ENCODE measurements at places on chromosomes 5 and 9.

DNA sequence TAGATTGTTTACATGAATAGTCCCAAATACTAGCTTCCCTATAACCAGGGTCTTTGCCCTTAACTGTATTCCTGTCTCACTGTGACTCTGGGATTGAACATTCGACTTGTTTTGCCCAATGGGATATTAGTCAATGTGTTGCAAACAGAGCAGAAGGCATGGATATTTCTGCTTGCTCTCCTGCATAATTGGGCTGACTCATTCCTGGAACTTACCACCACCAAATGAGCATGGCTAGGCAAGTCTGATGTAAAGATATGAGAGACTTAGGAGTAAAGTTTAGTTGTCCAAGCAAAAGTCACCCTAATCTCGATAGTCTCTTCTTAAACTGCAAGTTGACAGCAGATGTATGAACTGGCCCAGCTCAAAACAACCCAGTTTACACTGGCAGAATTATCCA lies 273.5 kb upstream of the CCNG1 start:
- no peak for DNase-seq

DNA sequence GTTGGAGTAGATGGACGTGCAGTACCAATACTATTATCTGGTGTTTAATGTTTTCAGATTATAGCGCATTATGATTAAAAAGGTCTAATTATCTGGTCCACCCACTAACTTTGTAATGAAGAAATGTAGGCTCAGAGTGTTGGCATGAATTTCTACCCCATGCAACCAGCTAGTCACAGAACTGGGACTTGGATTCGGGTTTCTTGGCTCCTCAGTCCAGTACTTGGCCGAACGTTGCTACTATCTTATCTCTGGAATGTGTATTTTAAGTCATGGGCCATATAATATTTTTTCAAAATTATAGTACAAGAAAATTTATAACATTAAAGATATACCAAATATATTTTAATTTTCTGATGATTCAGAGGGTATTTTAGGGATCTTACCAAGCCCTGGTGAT lies 657.5 kb upstream of the DMAC1 start:
- DNase-seq, result no peak

DNA sequence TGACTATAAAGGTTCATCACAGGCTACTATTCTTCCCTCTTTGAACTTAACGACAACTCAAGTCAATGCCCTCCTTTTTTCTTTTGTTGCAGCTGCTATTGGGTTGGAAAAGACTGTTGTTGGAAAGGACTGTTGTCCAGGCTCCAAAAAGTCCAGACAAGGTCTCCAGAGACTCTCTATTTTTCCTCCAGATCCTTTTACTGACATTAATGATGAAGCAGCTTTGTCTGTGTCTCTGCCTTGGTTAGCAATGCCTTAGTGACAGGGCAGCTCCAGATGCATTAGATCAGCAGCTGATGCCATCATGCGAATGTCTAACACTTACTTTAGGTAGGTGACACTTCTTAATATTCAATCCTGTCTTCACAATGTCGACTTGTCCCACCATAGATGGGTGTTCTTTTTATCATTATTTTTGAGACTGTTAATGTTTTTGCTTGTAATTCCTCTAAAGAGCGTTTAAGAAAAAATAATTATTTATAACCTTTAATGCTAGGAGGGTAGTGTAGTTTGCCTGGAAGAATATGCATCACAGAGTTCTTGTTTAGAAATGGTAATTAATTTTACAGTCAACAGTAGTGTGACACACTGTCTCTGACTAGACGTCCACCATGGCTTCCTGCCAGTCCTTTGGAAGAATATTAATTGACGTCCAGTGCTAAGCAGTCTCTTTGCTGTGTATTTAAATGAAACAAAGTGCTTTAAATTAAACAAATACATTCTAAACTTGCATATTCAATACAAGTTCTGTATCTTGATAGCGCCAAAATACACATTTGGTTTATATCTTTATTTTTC lies 492.2 kb downstream of the NR2F1-AS1 start:
- no peak for DNase-seq

GRCh38 chr9:36415822-36416525 lies 15.9 kb upstream of the RNF38 start:
- no peak for DNase-seq

DNA sequence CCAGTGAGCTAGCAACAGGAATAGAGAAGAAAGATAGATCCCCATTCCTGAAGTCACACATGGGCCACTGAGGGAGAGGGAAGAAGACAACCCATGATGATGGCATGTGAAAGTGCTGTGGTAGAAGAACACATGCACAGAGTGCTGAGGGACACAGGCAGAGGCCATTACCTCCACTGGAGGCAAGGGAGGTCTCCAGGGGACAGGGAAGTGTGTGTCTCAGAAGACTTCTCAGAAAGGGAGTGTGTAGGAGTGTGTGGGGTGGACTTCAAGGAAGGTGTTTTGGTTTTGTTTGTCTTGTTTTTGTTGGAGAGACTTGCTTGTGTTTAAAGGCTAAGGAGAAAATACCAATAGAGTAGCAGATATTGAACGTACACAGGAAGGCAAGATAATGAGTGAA lies 77.0 kb upstream of the SMARCA2 start:
- DNase-seq, result no peak

DNA sequence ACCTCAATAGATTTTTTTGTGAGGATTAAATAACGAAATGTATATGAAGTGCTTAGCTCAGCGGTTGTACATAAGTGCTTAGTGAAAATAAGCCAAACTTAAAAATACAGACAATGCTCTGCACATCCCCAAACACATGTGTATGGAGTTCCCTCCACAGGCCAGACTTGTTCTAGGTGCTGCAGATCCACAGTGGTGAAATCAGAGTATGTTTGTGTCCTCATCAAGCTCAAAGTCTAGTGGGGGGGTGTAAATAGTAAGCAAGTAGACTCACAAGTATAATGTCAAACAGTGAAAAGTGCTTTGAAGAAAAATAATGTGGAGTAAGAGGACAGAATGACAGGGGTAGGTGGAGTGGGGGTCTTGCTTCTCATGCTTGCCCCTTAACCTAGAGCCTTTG lies 157.4 kb upstream of the SPRY4 start:
- no peak for DNase-seq

DNA sequence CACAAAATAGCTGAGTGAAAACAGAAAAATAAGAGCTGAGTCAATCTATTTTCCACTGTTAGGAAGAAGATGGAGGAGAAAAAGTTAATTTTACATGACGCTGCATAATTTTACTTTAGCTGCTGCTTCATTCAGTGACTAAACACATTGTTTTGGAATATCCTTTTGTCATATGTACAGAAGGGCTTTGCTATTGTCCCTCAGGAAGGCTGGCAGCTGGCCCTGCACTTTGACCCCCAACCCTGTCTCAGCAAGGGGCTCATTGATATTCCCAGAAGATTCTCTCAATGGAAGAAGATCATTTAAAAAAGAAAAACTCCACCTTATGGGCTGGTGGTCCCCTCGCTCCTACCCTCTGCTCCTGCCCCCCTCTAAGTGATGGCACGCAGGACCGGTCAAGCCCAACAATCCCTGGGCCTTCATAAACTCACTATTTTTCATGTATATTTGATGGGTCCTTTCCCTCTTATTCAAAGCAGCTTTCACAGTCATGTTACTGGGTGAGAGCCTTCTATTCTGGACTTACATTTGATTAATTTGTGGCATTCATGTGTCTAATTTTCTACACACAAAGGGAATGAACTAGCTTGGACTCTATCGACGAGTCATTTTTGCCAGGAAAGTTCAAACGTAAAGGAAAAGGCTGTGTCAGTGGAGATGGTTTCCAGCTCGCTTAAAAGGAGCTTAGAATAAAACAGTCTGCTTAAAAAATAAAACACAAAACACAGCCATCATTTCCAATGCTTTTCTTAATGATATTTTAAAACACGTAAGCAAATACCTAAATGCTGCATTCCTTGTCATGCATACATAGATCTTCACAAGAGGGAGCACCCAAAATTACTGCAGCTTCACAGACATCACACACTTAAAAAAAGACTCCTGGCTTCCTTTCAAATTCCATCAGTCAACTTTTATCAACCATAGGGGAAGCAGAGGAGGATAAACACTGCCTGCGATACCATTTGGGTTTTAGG lies 104.7 kb downstream of the EFNA5 start:
- no peak for DNase-seq

- no peak for DNase-seq
These were observed 127.3 kb upstream of the BOD1 start for GRCh38 chr5:173743641-173744343.

DNA sequence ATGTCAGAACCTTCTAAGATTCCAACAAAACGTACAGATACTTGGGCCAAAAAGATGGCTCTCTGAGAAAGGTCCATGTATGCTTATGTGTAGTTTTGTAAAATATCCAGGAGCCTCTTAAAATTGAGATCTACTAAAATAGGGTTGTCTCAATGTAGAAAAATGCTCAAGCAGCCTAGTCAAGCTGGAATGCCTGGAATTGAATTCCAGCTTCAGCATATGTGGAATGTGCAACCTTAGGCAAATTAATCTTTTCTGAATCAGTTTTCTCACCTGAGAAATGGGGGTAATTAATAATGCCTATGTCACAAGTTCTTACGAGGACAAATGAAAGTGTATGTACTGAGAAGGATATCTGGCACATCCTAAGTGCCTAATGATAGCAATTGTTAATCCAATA lies 662.4 kb downstream of the DTWD2 start:
- no peak for DNase-seq

DNA sequence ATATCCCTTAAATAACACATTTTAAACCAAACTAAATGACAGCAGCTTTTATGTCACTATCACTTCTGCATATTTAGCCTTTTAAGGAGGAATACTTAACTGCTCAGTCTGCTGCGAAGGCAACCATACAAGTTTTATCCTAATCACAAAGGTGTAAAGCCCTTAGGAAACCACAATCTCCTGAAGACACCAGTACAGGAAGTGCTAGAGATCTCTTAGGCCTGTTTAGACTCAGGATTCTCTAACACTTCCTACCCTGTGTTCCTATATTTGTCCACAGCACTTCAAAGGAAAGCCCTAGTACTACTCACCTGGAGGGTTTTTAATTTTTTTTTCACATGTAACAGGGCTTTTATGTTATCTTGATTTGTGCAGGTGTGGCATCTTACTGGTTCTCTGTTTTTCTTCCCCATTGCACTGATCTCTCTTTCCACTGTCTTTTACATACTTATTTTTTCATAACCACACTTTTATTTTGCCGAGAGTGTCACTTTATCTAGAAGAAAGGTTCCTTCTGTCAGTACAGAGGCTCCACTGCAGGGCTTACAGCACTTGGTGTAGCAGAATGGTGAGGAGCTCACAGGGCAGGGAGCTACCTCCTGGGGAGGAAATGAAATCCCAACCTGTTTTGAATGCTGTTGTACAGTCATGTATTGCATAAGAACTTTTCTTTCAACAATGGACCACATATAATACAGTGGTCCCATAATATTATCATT lies 1060.6 kb upstream of the ACO1 start:
- DNase-seq, result no peak

DNA sequence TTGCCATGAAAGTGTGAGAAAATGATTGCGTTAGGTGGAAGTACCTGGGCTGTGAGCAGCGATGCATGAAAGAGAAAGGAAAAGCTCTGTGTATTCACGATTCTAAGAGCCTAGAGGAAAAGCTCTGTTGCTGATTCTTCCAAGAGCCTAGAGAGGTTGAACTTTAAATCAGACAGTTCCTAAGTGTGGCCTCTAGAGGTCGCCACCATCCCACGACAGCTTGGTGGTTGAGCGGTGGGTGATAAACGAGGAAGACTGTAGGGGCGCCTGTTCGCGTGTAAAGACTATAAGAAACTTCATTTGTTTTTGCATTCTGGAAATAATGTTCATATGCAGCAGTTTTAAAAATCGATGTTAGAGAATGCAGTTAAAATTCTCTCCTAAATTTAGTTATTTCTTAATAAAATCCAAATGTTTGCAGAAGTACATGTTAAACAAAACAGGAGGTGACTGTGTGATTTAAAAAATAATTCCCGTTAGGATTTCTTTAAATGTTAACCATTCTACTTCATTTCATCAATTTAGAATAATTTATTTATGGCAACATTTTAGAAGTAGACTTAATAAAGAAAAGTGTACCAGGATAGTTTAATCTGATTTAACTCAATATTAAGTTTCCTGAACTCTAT lies 107.7 kb downstream of the TENT4A start:
- no peak for DNase-seq
